ENCODE measurements at places on chromosomes 11 and 22.

DNA sequence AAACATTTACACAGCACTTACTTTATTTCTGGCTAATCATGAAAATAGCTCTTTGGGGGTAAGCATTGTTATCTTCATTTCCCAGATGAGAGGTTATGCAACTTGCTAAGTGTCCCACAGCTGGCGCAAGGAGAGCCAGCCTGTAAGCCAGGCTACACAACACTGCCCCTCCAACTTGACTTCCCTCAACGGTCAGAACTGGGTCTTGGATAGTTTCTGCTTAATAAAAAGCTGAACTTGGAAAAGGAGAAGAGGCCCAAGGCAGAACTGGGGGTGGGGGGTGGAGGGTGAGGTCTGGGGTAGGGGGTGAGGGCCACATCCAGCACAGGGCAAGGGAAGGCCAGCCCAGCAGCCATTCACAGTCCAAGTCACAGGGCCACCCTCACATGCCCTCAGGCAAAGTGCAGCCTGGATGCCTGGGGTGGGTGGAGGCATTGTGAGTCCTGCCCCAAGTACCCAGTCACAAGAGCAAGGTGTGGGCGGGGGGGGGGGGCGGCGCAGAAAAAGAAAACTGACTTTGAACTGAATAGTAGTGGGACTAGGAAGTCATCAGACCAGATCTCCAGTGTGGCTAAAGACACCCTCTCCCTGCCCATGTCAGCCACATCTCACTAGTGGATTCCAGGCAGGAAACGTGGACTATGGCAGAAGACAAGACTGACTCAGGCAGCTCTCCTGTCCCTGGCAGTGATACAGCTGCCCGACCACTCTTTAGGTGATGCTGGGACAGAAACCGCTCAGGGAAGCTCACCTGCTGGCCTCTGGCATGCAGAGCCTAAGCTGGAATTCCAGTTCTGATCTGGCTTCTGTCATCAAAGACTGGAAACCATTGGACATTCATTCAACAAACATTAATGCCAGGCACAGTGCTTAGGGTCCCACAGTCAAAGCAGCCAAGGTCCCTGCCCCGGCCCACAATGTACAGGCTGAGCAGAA, 52.4 kb downstream of the PACSIN2 start:
- no peak for DNase-seq

DNA sequence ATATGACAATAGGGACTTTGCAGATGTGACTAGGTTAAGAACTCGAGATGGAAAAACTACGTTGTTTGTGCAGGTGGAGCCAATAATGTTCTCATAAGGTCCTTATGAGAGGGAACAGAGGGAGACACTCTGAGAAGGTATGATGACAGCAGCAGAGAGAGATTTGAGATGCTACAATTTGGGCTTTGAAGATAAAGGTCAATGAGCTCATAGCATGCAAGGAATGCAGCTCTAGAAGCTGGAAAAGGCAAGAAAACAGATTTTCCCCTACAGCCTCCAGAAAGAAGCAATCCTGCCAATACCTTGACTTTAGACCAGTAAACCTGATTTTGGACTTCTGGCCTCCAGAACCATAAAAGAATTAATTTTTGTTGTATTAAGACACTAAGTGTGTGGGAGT, 21.1 kb downstream of the FAM76B start:
- no peak for DNase-seq

DNA sequence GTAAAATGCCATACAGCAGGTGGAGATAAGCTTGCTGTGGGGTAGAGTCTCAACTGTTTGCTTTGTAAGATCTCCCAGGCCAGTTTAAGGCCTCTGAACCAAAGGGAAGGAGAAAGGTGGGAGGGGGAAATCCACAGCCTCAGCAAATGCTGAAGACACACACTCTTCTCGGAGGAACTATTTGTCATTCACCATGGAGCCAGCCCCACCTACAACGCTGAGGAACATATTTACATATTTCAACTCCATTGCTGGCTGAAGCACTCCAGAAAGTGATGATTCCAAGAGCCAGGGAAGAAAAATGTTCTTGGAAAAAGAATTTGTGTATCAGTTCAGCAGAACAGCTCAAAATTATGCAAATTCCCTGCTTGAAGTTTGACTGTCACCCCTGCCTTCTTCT, 6.5 kb downstream of the TENM4 start:
- no peak for DNase-seq

DNA sequence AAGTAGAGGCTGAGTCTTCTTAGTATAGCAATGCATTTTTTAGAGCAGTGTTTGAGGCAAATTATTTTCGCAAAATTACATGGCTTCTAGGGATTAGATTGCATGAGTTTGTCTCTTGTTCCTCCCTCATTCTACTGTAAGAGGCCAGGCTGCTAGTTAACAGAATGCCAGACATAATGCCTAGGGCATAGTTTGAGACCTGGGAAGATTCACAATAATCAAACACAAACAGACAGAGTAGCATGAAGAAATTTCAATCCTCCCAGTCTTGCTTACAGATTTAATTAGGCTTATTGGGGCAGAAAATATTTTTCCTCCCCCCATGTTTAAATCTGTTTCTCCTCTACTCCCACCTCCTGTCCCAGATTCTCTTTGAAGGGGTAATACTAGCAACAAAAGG, 48.3 kb downstream of the ARHGEF12 start:
- no peak for DNase-seq

DNA sequence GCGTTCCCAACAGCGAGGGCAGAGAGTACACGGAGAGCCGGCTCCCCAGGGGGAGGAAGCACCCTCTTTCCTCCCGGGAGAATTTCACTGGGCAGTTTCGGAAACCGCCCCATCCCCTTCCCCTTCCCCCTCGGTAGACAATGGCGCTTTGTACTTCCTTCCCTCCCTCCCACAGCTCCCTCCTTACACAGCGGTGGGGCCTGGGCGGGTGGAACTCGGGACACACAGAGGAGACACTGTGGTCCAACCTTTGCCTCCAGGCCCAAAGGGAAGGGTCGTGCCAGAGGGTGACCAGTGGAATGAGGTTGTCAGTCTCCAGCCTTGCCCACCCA, 4.3 kb downstream of the SMTN start:
- no peak for DNase-seq

- no peak for DNase-seq
Observed at GRCh38 chr22:32562916-32563315, 88.3 kb downstream of the FBXO7 start.

DNA sequence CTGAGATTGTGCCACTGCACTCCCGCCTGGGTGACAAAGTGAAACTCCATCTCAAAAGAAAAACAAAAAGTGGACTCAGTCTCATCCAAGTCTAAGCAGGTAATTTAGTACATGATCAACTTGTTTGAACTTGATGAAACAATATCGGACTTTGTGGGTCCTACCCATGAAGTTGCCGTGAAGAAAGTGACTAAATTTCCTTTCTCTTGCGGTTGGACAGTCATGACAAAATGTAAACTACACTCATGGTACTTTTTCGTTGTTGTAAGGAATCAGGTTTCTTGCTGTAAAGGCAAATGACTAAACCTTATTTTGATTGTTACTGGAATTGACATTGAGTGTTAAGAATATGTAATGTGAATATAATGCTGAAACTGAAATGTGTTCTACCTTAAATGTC, 164.5 kb upstream of the PLET1 start:
- DNase-seq = no peak

DNA sequence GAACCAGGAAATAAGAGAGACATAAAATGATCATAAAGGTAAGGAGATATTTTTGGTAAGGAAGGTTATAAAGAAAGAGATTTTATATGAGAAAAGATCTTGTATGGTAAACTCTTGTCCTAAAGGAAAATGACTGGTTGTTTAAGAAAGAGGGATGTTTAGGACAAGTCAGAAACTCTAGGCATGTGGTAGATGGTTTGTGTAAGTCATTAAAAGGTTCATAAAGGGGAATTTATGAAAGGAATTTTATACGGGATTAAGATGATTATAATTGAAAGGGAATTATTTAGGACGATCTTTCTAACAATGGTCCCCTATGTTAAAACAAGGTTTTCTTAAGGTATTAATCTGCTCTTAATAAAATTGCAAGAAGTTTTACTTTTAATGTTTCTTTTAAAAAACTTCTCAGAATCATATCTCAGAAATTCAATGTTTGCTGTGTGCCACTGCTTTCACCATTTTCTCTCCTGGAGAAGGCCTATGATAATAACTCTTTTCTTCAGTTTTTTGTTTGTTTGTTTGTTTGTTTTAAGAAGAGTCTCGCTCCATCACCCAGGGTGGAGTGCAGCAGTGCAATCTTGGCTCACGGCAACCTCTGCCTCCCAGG, 13.8 kb upstream of the FBLN1 start:
- no peak for DNase-seq

GRCh38 chr11:57288771-57289579, 35.8 kb downstream of the TNKS1BP1 start:
- peak; percentile 53 for DNase-seq

- DNase-seq = no peak
Observed at GRCh38 chr11:121437018-121437685, 15.0 kb upstream of the SORL1 start.

DNA sequence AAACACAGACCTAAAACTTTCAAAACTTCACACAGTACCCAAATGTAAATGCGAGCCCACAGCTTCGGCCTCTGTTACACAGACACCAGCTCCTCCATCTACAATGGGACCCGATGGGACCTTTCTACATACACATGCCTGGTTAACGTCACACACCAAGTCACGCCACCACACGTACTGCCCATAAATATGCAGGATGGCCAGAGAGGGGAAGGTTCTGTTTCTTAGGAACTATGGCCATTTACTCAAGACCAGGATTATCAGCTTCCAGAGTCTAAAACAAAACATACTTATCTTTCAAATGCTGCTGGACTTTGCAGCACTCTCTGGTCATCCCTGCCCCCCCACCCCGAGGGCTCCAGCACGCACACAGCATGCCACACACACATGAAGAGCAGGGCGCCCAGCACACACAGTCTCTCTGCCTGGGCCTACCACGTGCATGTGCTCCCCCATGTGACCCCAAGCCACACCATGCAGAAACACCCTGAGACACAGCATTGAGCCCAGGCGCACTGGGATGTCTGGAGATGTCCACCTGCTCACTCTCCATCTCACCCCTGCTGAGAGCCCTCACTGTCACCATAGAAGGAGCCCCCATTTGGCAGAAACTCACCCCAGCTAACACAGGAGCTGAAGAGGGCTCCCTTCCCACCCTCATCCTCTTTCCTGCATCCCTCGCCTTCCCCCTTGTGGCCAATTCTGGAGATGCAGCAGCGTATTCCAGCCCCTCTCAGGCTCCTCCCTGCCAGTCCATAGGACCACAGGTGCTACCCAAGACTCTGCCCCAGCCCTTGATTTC, 61.8 kb downstream of the SLC22A12 start:
- peak; percentile 50 for DNase-seq

DNA sequence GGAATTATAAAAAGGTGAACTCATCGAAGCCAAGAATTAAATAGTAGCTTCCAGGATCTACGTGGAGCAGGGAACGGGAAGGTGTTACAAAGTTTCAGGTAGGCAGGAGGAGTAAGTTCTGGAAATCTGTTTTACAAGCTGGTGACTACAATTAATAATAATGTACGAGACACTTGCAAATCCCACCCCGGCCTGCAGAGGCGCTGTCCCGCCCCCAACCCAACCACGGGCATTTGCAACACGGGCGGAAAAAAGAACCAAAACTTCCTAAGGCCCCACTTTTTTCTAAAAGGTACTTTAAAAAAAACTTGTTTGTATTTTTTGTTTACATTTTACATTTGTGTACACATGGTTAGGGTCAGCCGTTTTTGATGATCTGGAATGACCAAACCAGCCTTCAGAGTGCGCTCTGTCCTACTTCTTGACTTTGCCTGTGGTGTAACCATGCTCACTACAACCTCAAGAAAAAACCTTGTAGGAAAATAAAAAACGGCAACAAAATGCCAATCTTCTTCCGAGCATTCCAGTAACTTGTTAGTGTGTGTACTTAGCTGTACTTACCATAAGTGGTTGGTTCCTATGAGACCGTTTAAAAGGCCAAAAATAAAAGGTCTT, 449.6 kb upstream of the B3GAT1 start:
- DNase-seq = no peak

DNA sequence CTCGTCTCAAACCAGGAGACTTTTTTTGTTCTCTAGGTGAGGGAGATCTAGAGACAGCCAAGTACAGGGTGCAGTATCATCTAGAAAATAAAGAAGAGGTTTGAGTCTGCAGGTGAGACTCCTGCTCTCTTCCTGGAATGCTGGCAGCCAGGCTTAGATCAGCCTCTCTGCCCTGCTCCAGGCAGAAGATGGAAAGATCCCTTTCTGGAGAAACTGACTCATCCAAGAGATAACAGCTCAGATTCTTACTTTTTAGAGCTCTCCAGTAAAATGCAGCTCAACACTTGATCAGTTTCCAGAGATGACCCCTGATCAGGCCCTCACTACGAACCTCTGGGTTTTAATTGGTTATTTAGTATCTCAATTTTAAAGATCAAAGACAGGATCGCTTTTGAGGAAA, 44.6 kb upstream of the EHF start:
- DNase-seq = no peak

DNA sequence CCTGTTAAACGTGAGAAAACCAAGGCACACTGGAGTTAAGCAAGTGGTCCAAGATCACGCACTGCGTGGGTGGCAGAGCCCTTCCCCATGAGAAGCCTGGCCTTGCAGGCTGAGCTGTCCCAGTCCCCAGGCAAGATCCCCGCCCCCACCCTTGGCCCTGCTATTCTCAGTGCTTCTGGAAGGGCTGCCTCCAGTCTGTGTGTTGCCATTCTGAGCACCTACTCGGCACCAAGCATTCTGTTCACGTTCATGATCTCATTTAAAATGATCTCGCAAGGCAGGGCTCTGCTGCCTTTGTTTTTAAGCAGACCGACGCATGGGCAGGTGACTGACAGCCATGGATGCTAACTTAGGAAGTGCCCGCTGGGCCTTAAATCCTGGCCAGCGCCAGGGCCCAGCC, 62.8 kb downstream of the PHF21B start:
- no peak for DNase-seq

GRCh38 chr22:26276529-26277160, 107.4 kb downstream of the SEZ6L start:
- no peak for DNase-seq

GRCh38 chr11:114136686-114137640, 77.5 kb downstream of the ZBTB16 start:
- DNase-seq = no peak

DNA sequence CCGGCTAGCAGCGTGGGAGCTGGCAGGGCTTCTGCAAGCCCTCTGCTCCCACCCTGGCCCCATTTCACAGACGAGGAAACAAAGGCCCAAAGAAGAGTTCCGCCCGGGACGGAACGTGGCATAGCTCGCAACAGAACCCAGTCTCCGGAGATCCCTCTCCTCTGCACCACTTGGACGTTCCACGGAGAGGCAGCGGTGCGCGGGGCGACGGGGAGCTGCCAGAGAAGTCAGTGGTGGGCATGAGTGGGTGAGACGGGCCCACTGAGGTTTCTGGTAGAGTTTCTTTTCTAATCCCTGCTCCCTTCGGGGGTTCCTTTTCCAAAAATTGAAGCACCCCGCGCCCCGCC, 554 bp upstream of the NECTIN1 start:
- DNase-seq = no peak
